Stimulated activated CD4-positive, alpha-beta T cell treated with anti-CD3 and anti-CD28 coated beads, TNF-alpha, amount 100 ng/mL, for 1 hour (primary cell): ENCODE measurements at places on chromosomes 5 and 9.
A peak's percentile ranks its signal among the peaks of the same experiment; 100 is the strongest.

GRCh38 chr9:110758201-110758600, 89.6 kb downstream of the MUSK start:
- no peak for DNase-seq

- no peak for DNase-seq
These were observed 32.1 kb downstream of the ADRB2 start for GRCh38 chr5:148858547-148858946.

DNA sequence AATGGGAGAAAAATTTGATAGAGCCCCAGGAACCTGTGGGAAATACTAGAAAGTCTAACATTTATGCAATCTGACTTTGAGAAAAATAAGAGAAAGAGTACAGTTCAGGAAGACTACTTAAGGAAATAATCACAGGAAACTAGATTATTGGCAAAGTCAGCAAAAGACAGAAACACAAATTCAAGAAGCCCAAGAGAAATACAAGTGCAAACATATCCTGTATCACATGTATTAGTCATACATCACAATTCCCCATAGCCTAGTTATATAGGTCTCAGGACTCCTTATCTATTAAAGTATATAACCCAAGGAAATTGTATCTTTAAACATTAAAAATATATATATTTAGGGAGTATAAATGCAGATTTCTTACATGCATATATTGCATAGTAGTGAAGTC, 100.8 kb downstream of the HOMER1 start:
- DNase-seq: no peak

- peak; percentile 14 for DNase-seq
These were observed 83.5 kb downstream of the PDE4D start for GRCh38 chr5:59810041-59810440.

DNA sequence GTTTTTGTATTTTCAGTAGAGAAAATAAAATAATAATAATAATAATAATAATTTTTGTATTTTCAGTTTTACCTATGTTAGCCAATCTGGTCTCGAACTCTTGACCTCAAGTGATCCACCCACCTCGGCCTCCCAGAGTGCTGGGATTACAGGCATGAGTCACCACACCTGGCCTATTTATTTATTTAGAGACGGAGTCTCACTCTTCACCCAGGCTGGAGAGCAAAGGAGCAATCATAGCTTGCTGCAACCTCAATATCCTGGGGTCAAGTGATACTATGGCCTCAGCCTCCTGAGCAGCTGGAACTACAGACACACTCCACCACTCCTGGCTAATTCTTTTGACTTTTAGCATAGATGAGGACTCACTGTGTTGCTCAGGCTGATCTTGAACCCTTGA, 167.5 kb downstream of the TLE1 start:
- DNase-seq: no peak

- no peak for DNase-seq
These were observed 50.1 kb upstream of the RETREG1 start for GRCh38 chr5:16666883-16667398.

DNA sequence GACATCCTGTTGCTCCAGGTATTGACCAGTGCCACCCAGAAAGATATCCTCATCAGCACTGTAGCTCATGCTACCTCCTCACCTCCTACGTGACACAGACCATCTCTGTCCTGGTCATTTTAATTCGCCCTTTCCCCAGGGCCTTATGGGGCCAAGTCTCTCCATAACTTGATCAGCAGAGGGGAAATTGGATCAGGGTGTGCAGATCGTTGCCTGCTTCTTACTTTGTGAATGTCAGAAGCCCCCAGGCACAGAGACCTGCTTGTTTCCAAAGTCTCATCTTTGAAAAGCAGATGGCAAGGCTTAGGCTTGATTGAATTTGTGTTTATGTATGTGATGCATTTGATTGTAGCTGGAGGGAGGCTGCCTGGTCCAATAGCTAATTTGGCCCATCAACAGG, 8.8 kb upstream of the DBH start:
- DNase-seq: no peak

GRCh38 chr9:83620841-83621636, 1.9 kb upstream of the IDNK start:
- DNase-seq: no peak

DNA sequence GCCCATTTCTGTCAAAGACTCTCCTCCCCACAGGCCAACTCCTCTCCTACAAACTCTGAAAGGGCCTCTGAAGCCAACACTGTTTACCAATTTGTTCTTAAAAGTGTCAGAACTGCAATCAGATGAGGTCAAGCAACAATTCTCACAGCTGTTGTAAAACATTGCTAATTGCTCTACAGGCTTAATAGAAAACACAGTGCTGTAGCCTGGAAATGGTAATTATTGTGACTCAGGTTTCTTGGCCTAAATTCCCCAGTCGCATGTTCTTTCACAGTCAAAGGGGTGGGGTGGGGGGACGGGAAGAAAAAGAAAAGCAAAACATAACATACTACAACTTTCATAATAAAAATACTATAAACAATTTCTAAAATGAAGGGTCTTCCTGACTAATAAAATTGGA, 343.2 kb downstream of the DMAC1 start:
- no peak for DNase-seq

DNA sequence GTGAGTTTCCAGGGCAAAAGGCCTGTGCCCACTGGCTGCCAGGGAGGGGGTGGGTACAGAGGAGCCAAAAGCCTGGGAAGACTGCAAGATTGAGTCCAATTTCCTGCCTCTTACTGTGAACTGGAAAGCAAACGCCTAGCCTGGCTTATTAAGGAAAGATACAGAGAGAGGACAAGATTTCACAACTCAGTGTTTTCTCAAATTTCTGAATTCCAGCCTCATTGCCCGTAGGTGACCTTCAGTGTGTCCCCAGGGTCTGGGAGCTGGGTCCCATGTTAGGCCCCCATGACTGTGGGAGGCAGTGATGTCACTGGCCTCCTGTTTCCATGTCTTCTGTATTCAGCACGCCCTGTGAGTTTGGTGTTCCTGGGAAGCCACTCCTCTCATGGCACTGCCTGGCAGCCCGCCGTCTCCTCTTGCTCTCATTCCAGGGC, 60.6 kb upstream of the PTPN3 start:
- DNase-seq: no peak

DNA sequence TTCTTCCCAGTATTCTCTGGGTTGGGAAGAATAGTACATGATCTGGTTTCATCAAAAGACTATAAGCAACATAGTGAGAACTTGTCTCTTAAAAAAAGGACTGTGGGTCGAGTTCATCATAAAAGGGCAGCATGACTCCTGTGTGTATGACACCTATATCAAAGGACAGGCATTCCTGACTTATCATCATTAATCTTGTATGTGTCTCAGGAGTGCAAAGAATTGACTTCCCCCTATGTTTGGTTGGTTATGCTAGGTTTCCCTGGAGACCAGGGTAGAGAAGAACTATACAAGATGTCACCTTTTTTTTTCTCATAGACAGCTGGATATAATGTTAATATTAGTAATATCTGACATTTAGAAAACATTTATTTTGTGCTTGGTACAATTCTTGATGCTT, 173.1 kb upstream of the ANKRD55 start:
- DNase-seq: no peak

DNA sequence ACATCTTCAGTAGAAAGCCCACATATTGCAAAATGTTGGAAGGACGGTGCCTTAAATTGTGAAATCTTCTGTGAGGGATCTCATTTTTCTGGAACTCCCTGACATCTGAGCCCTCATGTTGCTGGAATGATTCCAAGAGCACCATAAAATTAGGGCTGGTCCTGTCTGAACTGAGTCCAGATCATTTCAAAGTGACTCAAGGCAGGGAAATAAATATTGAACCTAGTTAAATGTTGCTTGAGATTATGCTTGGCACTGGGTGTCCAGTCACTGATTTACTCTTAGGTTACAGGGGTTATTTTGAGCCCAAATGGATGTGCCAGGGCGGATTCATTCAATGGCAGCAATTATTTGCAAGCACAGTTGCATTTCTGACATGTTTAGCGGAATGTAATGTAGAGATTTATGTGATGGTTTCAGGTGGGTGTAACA, 437.0 kb downstream of the PIK3R1 start:
- no peak for DNase-seq

GRCh38 chr9:17486396-17486795, 92.5 kb upstream of the SH3GL2 start:
- no peak for DNase-seq

- DNase-seq: no peak
These were observed 44.4 kb downstream of the HMGCR start for GRCh38 chr5:75381456-75381855.

GRCh38 chr9:117234103-117234502, 180.8 kb downstream of the ASTN2 start:
- DNase-seq: no peak

GRCh38 chr9:77830618-77831285, 182.6 kb upstream of the GNA14 start:
- no peak for DNase-seq

DNA sequence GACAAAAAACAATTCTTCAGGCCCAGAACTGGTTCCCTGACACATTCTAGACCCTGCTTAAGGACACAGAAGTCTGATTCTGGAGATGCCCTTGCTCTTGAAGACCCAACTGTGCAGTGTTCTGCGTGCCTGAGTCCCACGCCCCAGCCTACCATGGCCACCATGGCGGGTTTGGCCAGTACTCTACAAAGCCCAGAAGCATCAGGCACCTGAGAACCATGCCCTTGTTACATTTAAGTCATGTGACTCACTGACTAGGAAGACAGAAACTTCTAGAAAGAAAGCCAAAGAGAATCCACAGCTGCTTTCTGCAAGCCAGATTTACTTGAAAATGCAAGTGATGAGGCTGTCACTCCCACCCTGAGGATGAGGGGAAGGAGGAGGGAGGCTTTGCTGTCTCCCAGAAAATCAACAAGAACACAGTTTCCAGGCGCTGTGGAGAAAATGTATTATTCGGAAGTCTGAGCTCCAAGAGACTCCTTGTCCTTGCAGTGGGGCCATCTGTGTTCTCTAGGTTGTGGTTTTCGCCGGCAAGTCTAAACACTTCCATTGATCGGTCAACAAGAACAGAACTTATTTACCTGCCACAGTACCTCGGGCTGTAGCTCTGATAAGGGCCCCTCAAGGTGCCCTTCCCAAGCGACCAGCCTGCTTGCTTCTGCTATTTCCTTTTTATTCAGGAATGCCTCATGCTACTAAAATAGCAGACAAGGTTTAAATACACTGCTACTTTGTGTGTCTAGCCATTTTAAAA, 81.3 kb upstream of the DMRT1 start:
- DNase-seq: no peak

- no peak for DNase-seq
These were observed 76.2 kb downstream of the NRG2 start for GRCh38 chr5:139966856-139967255.

- no peak for DNase-seq
These were observed 50.1 kb downstream of the ST8SIA4 start for GRCh38 chr5:100852988-100853449.

DNA sequence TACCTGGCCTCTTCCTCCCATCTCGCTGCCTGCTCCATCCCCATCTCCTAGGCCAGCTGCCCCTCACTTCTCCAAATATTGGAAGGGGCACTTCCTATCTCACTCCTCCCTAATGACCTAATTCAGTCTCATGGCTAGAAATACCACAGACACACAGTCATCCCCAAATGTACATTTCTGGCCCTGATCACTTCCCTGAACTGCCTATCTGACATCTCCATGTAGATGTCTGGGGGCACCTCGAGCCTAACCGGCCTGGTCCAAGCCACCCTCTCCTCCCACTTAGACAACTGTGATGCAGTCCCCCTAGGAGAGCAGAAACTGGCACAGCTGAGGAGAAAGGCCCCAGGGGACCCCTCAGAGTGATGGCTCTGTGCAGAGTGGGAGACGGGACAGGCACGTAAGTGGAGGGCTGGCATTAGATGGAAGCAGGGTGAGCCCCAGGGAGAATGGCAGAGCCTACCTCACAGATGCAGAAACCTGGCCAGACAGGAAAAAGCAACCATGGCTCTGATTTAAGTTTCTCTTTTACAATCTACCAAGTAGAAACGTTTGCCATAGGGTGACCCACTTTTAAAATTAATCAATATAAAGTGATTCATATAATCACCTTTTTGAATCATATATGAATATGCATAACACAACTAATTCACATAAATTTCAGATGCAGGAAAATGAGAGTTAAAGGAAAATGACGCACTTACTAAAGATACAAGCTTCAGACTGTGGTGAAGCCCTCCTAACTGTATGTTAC, 22.1 kb downstream of the CAMSAP1 start:
- no peak for DNase-seq
